ENCODE measurements at places on chromosomes 1 and 21.

- no peak for DNase-seq
Measured at GRCh38 chr1:159008744-159009188, 941 bp upstream of the IFI16 start.

DNA sequence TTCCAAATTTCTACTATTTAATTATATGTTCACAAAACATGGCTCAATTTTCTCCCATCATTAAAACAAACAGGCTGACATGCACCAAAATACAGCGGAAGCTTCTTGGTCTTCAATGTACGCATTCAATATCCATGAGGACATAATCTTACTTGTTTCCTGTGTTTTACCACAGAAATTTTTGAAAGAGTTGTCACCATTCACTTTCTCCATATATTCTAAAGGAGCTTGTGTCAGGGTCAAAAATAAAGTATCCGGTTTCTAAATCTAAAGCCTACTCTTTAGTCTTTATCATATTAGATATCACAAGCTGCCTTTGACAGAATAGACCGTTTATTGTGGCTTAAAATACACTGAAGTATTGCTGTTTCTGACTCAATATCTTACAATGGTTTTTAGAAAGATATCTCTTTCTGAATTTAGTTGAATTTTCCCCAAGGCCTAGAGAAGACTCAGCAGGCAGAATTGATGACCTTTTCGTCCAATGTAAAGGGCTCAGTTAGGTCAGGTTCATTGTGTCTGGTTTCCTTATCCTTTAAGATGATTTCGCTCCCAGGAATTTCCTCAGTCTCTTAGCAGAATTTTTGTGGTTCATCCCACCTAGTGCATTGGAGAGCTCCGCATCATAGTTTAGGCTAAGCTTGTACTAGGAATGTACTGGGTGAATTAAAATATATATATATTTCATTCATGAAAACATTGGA lies 717.2 kb downstream of the NCAM2 start:
- DNase-seq = no peak

DNA sequence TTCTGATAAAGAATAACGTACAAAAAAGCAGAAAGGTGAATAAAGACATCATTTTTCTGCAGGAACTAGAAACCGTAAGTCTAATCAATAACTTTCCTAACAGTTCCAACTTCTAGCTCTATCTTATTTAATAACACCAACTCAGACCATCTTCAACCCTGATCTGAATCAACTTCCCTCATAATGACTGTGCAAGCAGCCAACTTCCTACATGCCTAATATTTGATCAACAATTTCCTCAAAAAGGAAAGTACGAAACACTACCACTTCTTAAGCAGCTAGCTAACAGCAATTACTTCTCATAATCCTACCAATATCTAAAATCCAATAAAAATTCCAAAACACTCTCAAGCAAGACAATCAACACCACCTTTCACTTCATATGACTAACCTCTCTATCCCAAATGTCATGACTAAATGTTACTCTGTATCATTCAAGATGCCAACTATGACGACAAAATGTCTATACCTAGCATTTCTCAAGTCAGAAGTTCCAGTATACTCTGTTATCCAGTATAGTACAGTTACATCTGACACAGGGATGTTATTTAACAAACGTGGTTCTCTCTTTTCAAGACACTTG lies 1.7 kb downstream of the COP1 start:
- DNase-seq = no peak

- no peak for DNase-seq
Measured at GRCh38 chr1:75083223-75083622, 51.0 kb upstream of the LHX8 start.

- DNase-seq = no peak
Measured at GRCh38 chr1:21640653-21641052, 28.5 kb downstream of the RAP1GAP start.

Measured in Panc1 (cell line).